ENCODE measurements at places on chromosomes 5 and 9. TPM values are rescaled to one million over a fixed set of nuclear protein-coding genes. Genes with fewer than 3 reads are reported as not detected.

GRCh38 chr5:151264113-151264512 is 11.1 kb downstream of the GM2A start:
- no peak for DNase-seq

DNA sequence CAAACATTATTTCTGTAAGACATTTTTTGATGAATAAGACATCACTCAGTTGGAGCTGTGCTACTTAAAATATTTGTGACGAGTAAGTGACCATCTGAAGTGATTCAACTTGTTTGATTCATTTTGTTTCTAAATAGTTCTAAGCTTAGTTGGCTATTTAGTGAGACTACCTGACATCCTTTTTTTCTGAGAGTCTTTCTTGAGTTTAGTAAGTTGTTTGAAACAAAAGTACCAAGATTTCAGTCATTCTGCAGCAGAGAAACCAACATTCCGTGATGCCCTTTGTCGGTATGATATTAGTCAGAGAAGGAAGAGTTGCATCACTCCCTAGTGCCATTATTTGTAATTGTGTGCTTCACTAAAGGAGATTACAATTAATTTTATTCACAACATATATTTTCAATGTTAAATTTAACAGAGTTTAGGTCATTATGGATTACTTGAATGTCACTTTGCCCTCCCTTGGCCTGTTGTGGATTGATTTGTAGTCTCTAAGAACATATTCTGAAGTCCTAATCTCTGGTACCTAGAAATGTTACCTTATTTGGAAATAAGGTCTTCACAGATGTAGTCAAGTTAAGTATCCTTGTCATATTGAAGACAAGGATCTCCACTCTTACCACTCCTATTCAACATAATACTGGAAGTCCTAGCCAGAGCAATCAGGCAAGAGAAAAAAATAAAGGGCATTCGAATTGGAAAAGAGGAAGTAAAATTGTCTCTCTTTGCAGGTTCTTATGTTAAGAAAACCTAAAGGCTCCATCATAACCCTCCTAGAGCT is 212.2 kb downstream of the PCSK1 start:
- DNase-seq: no peak

Gene DMRT3
- polyA plus RNA-seq: not detected

DNA sequence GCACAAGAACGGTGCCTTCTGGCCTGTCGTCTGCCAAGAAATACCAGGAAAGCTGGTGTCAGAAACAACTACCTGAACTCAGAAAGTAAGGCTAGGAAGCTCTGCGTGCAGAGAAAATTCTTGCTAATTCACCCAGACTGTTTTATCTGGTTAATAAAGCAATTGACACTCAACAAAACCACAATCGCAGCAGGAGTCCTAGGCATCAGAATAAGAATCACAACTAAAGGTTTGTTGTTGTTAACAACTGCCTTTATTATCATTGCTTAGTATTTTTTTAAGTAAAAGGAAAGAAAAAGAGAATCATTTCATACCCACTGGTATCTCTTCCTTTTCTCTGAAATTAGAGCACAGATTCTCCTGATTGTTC is 3.9 kb upstream of the ISL1 start:
- no peak for DNase-seq

Gene SEMA5A
- 0.02 TPM for polyA plus RNA-seq

Gene GGTA1
- not detected for polyA plus RNA-seq

Gene CD274
- 3.1 TPM for polyA plus RNA-seq

- DNase-seq: no peak
These were observed 2.6 kb downstream of the DIAPH1 start for GRCh38 chr5:141615991-141616720.

Gene FOXD4L6
- polyA plus RNA-seq: not detected

GRCh38 chr9:5518937-5519319 is 8.6 kb downstream of the PDCD1LG2 start:
- no peak for DNase-seq

GRCh38 chr9:2962471-2963172 is 118.7 kb upstream of the PUM3 start:
- DNase-seq: no peak

- DNase-seq: no peak
These were observed 118.1 kb downstream of the MAT2B start for GRCh38 chr5:163623524-163623923.

Gene GZMA
- polyA plus RNA-seq: 2,746 TPM

- no peak for DNase-seq
These were observed 381.0 kb upstream of the RPS23 start for GRCh38 chr5:82659115-82659514.

DNA sequence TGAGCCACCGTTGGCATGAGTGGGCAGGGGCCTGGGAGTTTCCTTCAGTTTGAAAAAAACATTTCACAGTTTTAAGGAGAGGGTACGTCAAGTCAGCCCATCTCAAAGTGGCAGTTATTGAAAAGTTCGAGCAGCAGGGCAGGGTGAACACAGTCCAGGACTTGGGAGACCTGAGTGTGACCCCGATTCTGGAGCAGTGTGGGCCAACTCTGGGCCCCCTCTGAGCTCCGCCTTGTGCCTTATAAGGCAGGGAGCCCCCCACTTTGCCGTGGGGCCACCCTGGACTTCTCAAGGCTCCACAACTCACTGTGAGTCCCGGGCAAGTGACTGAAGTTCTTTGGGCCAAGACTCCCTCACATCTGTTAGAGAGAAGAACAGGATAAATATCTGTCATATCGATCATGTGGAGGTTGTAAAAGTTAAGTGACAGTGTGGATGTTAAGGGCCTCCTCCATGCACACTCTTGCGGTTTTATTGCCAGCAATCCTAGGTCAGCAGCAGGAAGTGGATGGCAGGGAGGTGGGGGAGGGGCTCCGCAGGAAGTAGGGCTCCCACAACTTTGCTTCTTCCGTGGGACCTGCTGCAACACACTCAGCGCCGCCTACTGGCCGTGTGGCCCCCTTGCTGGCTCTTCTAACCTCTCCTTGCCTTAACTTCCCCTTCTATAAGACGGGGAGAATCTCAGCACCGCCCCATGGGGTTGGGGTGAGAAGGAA is 38.4 kb downstream of the HRH2 start:
- peak; percentile 10 for DNase-seq

DNA sequence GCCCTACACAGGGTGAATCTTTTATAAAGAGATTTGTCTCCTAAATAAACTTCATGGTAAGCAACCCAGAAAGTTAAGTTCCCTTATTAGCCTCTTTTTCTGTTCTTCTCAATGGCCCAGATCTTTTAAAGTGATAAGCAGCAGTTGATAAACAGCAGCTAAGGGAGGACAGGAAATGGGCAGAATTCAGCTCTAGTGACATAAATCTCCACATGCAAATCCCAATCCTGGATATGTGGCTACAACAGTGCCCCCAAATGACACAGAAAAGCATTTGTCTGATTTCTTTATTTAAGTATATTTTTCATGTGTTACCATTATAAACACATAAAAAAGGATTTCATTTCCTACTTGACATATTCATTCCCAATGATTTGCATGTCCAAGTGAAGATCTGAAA is 199.0 kb downstream of the DTWD2 start:
- no peak for DNase-seq
